Activated naive CD8-positive, alpha-beta T cell treated with anti-CD3 and anti-CD28 coated beads, Interleukin-2, amount 10 ng/mL, durations not matched to agents 7 days and 5 days (primary cell): ENCODE measurements at places on chromosomes 12 and 14. TPM values are rescaled to one million over a fixed set of nuclear protein-coding genes. Genes with fewer than 3 reads are reported as not detected.
A peak's percentile ranks its signal among the peaks of the same experiment; 100 is the strongest.

The TMEM229B gene
- 20.9 TPM for total RNA-seq

The GPR65 gene
- total RNA-seq = 23.2 TPM

- no peak for DNase-seq
These were observed 18.8 kb upstream of the KLRF1 start for GRCh38 chr12:9808504-9808903.

- no peak for DNase-seq
These were observed 65.6 kb downstream of the NUAK1 start for GRCh38 chr12:106073179-106073578.

GRCh38 chr12:116520225-116520760 lies 38.9 kb upstream of the MAP1LC3B2 start:
- no peak for DNase-seq

- DNase-seq = no peak
These were observed 871.6 kb upstream of the MDGA2 start for GRCh38 chr14:48546996-48547395.

DNA sequence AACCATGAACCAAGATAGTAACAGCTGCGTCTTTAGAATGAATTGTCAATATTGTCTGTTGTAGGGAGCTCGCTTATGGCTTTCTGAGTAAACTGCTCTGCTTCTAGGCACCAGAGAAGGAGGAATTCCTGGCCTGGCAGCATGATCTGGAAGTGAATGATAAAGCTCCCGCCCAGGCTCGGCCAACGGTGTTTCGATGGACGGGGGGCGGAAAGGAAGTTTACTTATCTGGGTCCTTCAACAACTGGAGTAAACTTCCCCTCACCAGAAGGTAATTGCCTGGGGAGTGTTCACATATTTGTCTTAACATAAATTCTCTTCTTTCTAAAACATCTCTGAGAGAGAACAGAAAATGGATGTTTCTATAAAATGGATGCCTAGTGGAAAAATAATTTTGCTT lies 4.3 kb downstream of the PRKAB1 start:
- no peak for DNase-seq

The LGALS3 gene
- 119 TPM for total RNA-seq

DNA sequence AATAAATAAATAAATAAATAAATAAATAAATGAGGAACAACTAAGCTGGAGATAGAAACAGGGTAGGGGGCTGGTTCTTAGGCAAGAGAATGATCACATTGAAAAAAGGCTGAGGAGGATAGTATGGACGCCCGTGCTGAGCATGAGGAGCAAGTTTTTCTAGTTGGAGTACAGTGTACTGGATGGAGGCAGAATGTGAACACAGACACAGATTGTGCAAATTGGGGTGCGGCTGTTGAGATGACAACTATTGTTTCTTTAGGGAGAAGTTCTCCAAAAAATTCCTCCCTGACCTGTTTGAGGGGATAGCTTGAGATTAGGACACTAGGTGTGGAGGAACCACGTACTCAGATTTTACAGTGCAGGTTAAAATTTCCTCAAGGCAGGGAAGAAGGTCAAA lies 979 bp upstream of the BIN2 start:
- no peak for DNase-seq

GRCh38 chr12:16063726-16064125 lies 152.6 kb downstream of the DERA start:
- DNase-seq = no peak

DNA sequence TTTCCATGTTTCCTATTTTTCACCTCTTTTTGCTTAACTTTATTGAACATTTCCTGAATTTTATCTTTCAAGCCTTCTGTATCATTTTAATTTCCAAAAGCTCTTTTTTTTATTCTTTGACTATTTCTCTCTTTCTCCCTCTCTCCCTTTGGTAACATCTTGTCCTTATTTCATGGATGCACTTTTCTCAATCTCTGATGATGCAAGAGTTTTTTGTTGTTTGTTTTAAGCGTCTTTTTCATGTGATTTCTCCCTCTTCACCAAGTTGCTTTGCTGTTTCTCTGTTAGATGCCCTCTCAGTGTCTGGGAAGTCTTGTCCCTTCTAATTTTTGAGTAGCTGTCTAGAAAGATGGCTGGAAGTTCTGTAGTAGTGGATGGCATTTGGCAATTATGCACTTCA lies 62.6 kb downstream of the ANO6 start:
- no peak for DNase-seq

GRCh38 chr14:105323663-105324062 lies 9.1 kb downstream of the PACS2 start:
- no peak for DNase-seq

GRCh38 chr14:37972941-37973887 lies 234.5 kb upstream of the SSTR1 start:
- no peak for DNase-seq

DNA sequence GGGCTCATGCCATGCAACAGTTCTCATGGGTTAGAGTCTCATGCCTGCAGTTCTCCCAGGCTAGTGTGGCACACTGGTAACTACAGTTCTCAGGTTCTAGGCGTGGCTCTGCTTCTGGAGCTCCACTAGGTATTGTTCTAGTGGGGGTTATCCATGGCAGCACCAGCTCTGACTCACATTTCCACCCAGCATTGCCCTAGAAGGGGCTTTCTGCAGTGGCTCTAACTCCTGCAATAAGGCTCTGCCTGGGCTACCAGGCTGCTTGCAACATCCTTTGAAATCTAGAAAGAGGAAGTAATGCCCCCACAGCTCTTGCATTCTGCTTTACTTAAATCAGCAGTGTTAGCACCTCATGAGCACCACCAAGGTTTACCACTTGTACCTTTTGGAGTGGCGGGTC lies 220.3 kb upstream of the ARID2 start:
- no peak for DNase-seq

DNA sequence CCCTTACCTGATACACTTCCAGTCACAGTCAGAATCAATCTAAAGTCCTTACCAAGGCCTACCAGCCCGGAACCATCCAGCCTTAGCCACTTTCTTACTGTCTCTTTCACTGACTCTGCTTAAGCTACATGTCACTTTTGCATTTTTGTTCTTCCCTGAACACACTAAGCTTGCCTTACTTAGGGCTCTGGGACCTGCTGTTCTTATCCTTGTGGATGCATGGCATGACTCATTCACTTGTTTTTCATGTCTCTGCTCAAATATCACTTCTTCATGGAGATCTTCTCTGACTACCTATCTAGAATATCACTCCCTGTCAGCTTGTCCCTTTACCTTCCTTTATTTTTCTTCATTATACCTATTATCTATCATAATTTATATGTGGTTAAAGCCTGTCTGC lies 65.6 kb upstream of the ZDHHC17 start:
- DNase-seq = no peak

- peak; percentile 90 for DNase-seq
These were observed 201.9 kb upstream of the FOXN3 start for GRCh38 chr14:89618811-89619551.

- DNase-seq = no peak
These were observed 207.9 kb downstream of the SLC16A7 start for GRCh38 chr12:59803735-59804134.

- no peak for DNase-seq
These were observed 105.2 kb downstream of the FGD4 start for GRCh38 chr12:32504591-32504990.

DNA sequence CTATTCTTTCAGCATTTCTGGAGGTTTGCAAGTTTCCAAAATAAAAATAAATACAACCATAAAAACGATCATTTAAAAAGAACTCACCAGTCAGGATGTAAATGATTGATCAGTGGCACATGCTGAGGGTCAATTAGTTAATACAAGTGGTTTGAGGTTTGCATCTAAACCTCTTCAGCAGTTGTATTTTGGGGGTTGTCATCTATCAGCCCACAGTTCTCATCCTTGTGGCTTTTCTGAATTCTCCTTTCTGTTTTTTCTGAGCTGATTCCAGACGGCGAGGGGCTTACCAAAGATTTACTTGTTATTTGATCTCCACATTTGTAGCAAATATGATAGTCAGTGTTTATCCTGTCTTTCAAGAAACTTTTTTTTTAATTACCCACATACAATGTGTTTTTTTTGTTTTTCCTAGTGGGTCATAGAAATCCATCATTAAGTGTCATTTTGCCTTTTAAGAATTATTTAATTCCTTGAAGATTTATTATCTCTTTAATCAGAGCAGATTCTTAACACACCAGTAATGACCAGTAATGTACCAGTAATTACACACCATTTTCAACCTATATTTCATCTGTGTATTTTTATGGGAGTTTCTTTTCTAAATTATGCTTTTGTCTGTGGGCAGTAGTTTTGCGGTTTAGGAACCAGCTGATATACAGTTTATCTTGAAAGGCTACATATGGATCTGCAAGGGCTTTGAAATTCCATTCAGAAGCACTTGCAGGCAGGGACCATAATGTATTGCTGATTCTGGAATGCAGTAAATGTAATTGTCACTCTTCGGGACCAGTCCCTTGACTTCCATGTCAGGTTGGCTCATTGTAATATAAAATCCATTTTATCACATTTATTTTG lies 56.3 kb upstream of the DAAM1 start:
- DNase-seq = no peak

- DNase-seq = no peak
These were observed 14.9 kb downstream of the C2CD5 start for GRCh38 chr12:22529281-22530060.

GRCh38 chr12:76310110-76310509 lies 38.1 kb downstream of the BBS10 start:
- DNase-seq = no peak

GRCh38 chr14:32421781-32422180 lies 92.7 kb downstream of the AKAP6 start:
- no peak for DNase-seq

DNA sequence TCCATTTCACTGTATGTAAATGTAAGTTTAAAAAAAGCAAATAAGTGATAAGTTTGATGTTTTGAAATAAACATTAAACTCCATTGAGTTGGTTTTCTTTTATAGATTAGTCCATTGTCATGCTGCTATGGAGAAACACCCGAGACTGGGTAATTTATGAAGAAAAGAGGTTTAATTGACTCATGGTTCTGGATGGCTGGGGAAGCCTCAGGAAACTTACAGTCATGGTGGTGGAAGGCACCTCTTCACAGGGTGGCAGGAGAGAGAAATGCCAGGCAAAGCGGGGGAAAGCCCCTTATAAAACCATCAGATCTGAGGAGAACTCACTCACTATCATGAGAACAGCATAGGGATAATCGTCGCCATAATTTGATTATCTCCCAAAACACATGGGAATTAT lies 48.4 kb upstream of the OXA1L start:
- no peak for DNase-seq

- DNase-seq = no peak
These were observed 58.4 kb downstream of the ATP2B1 start for GRCh38 chr12:89650239-89650638.

DNA sequence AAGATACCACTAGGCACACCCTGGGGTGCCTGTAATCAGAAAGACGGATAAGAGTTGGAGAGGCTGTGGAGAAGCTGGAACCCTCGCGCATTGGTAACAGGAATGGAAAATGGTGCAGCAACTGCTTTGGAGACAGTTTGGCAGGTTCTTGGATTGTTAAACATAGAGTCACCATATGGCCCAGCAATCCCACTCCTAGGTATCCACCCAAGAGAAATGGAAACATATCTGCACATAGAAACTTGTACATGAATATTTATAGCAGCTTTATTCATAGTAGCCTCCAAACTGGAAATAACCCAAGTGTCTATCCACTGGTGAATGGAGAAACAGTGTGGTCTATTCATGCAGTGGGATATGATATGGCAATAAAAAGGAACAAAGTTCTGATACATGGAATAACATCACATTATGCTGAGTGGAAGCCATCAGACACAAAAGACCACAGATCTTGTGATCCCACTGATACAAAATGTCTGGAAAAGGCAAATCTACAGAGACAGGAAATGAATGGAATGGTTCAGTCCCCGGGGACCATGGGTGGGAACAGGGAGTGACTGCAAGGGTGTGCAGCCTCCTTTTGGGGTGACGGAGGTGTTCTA lies 45.4 kb downstream of the JAG2 start:
- DNase-seq = no peak

The GYS2 gene
- 0.17 TPM for total RNA-seq

DNA sequence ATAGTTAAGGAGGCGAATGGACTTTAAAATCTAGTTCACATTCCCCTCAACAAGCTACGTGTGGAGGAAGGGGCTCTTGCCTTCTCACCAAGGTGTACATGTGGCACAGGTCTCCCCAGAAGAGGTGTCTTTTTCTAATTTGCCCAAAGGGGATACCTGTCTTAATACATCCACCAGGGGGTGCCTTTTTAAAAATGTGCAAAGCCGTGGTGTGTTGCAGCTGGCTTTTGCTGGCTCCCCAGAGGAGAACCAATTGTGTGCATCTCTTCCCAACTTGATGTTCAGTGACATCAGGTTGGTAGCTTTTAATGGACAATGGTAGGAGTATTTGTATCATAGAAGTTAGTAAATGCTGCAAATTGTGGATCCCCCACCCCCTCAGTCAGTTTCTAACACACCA lies 33.8 kb downstream of the CREBL2 start:
- no peak for DNase-seq

The C14orf119 gene
- 46.6 TPM for total RNA-seq

DNA sequence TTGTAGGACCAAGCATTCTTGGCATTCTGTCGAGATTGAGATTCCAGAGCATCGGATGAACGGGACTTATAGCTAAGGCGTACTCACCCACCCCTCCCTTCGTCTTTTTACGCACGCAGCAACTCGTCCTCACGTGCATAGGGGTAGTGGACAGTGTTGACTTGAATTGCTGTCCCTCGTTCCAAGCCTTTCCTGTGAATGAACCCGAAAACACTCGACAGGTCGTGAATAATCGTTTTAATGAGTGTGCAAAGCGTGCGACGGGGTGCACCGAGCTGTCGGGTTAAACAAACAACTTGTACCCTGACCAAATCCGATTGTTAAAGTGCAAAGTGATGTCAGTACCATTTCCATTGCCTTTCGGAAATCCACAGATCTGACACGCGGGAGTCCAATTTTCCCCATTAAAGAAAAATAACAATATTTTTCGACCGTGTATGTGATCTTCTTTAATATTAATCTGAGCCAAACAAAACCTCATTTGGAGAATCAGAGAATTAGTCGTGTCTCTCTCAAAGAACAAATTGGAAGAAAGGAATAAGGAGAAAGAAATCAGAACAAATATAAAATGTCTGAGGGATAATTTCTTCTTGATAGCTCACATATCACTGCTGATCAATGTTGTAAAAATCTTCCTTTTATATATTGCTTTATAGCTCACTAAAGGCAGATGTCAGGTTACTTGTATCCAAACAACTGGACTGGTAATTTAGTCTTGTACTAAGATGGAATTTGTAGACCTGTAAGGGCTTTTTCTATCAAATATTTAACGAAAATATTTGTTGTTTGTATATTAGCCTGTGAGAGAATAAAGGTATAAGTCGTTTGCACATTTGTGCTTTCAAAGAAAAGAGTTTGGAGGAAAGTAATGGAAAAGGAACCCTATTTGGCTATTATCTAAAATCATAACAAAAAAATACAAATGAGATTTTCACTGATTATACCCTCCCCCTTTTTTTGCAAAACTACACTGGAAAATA lies 11.8 kb downstream of the FOXG1 start:
- no peak for DNase-seq
